IMR-90 (cell line): ENCODE measurements at places on chromosomes 1 and 21.

- H3K27me3 ChIP-seq = no peaks in the 10 kb centered on the region
- H3K4me1 ChIP-seq = peaks cover 19% of the 10 kb centered on the region
- H3K27ac ChIP-seq = no peak overlapping the region
- H3K36me3 ChIP-seq = peaks cover 36% of the 10 kb centered on the region
These were observed 10.4 kb downstream of the MUL1 start for GRCh38 chr1:20497506-20497905.

DNA sequence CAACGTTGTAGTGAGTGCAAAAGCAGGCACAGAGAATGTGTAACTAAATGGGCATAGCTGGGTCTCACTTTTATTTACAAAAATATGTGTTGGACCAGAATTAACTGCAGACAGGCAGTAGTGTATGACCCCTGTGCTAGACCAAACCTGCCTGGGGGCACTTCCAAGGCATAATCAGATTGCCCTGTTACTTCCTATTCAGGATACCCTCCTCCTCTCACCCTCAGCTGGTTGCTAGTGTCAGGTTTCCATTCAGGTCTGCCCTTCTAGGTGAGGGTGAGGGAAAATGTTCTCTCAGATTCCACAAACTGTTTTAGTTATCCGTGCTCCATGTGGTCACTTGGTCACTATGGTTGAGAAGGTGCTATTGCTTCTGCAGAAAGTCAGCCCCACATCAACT is 387.3 kb downstream of the LMX1A start:
- no peak overlapping the region for H3K4me3 ChIP-seq
- no peak overlapping the region for H3K27ac ChIP-seq
- no peaks in the 10 kb centered on the region for H3K27me3 ChIP-seq
- no peaks in the 10 kb centered on the region for H3K4me1 ChIP-seq
- no peaks in the 10 kb centered on the region for H3K36me3 ChIP-seq

GRCh38 chr1:7265771-7266371 is 480.6 kb downstream of the CAMTA1 start:
- H3K4me1 ChIP-seq = peaks cover 31% of the 10 kb centered on the region
- H3K4me3 ChIP-seq = no peak overlapping the region
- H3K27ac ChIP-seq = peak overlapping the region; percentile 36; the same call in 1 of the 2 replicates
- peak; percentile 97 for DNase-seq

DNA sequence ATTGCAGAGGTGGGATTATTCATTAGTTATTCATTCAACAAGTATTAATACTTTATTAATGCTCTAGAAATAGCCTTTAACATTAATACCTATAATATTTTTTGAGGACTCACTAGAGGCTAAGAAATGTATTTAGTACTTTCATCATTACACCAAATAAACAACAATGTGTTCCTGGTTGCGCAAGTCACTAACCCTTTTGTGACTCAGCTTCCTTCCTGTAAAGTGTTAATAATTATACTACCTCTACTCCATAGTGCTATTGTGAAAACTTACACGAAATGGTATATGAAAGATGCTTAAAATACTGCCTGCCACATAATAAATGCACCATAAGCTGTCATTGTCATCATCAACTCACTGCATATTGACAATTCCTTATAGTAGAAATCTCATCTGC is 431.0 kb downstream of the DPYD start:
- no peaks in the 10 kb centered on the region for H3K36me3 ChIP-seq
- peak; percentile 49 for DNase-seq
- H3K27me3 ChIP-seq = no peaks in the 10 kb centered on the region
- no peak overlapping the region for H3K4me3 ChIP-seq
- H3K27ac ChIP-seq = no peak overlapping the region

- H3K4me3 ChIP-seq = peak overlapping the region; percentile 86
- DNase-seq = peak; percentile 48
These were observed 701 bp downstream of the CEP170 start for GRCh38 chr1:243254233-243254926.

DNA sequence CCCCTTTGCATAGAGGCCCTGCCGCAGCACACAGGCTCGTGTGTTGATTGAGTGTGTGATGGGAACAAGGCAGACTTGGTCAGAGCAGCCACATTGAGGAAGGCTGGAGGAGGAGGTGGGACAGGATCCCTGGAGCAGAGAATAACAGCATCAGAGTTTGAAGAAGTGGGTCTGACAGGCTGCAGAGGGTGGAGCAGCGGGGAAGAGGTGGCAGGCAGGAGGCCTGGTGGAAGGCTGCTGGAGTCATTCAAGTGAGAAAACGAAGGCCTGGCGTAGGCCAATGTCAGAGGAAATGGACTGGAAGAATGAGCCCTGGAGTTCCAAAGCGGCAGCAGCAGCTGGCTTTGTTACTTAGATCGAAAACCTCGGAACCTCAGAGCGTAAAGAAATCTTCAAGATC is 115.0 kb upstream of the GRIK3 start:
- DNase-seq = no peak
- H3K27ac ChIP-seq = no peak overlapping the region
- no peak overlapping the region for H3K4me3 ChIP-seq
- H3K36me3 ChIP-seq = no peaks in the 10 kb centered on the region

- DNase-seq = peak; percentile 75
- no peaks in the 10 kb centered on the region for H3K27me3 ChIP-seq
- peaks cover 10% of the 10 kb centered on the region for H3K4me1 ChIP-seq
- H3K36me3 ChIP-seq = peaks cover 21% of the 10 kb centered on the region
- H3K4me3 ChIP-seq = no peak overlapping the region
- peak overlapping the region; percentile 67 for H3K27ac ChIP-seq
These were observed 19.5 kb downstream of the STK40 start for GRCh38 chr1:36366091-36366661.

- peaks cover 6% of the 10 kb centered on the region; the same call in 1 of the 2 replicates for H3K4me1 ChIP-seq
- H3K27ac ChIP-seq = peak overlapping the region; percentile 88
- DNase-seq = peak; percentile 76
- peaks cover 24% of the 10 kb centered on the region for H3K36me3 ChIP-seq
These were observed 636 bp upstream of the YRDC start for GRCh38 chr1:37808369-37809319.

GRCh38 chr1:73800376-73800775 is 397.6 kb downstream of the LRRIQ3 start:
- no peaks in the 10 kb centered on the region for H3K36me3 ChIP-seq
- no peaks in the 10 kb centered on the region for H3K4me1 ChIP-seq
- no peak overlapping the region for H3K4me3 ChIP-seq
- DNase-seq = no peak
- no peaks in the 10 kb centered on the region for H3K27me3 ChIP-seq
- no peak overlapping the region for H3K27ac ChIP-seq

GRCh38 chr1:215890438-215890837 is 323.3 kb downstream of the KCTD3 start:
- DNase-seq = no peak
- H3K4me3 ChIP-seq = no peak overlapping the region
- no peaks in the 10 kb centered on the region for H3K4me1 ChIP-seq
- H3K36me3 ChIP-seq = no peaks in the 10 kb centered on the region

DNA sequence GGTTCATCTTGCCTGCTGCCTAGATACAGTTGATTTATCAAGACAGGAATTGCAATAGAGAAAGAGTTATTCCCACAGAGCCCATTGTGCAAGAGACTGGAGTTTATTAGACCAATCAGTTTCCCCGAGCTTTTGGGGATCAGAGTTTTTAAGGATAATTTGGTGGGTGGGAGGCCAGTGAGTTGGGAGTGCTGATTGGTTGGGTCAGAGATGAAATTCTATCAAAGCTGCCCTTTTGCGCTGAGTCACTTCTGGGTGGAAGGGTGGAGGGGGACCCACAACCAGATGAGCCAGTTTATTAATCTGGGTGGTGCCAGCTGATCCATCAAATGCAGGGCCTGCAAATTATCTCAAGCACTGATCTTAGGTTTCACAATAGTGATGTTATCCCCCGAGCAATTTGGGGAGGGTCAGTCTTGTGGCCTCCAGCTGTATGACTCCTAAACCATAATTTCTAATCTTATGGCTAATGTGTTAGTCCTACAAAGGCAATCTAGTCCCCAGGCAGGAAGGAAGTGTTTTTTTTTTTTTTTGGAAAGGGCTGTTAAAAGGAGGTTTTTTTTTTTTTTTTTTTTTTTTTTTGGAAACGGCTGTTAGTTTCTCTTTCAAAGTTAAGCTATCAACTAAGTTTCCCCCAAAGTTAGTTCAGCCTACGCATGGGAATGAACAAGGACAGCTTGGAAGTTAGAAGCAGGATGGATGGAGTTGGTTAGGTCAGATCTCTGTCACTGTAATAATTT is 7.4 kb downstream of the SLC16A4 start:
- peak overlapping the region; percentile 17; the same call in 1 of the 2 replicates for H3K27ac ChIP-seq
- peaks cover 7% of the 10 kb centered on the region for H3K36me3 ChIP-seq
- H3K27me3 ChIP-seq = no peaks in the 10 kb centered on the region
- no peak overlapping the region for H3K4me3 ChIP-seq
- no peak for DNase-seq

GRCh38 chr1:50994997-50995396 is 25.0 kb downstream of the CDKN2C start:
- no peak for DNase-seq
- no peaks in the 10 kb centered on the region for H3K27me3 ChIP-seq
- H3K4me3 ChIP-seq = no peak overlapping the region
- H3K36me3 ChIP-seq = no peaks in the 10 kb centered on the region
